ENCODE measurements at places on chromosomes 11 and 22.

GRCh38 chr11:107801641-107802040 is 56.9 kb downstream of the SLC35F2 start:
- DNase-seq: no peak

DNA sequence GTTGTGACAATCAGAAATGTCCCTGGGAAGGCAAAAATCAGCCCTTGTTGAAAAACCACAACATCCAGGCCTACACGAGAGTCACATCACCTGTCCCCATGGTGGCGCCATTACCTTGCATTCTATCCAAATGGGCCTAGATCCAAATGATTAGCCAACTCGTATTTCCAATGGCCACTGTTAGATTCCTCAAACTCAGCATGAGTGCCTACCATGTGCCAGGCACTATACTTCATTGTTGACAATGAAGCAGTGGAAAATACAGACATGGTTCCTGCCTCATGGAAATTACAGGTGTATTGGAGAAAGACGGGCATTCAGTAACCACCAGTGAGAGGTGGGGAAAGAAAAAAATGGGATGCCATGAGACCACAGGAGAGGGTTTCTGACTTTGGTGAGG is 29.8 kb upstream of the CREB3L1 start:
- peak; percentile 53 for DNase-seq

DNA sequence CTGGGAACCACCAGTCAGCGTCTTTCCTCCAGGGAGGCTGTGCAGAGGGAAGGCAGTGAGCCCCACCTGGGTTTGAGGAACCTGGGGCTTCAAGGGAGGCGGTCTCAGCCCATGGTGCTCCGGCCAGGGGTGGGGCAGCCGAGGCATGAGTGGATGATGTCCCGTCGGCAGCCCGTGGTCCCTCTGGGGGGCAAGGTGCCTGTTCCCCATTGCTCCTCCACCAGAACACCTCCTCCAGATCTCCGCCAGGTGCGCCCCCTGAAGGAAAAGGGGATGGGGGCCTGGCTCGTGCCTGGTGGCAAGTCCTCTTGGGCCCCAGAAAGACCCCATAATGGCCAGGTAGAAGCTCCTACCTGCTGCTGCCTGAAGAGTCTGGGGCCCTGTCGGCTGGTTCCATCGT is 94.1 kb downstream of the KCNQ1 start:
- DNase-seq: no peak

- no peak for DNase-seq
These were observed 61.7 kb downstream of the ME3 start for GRCh38 chr11:86610559-86611341.

GRCh38 chr11:119192111-119192510 is 6.8 kb downstream of the NHERF4 start:
- DNase-seq: no peak

DNA sequence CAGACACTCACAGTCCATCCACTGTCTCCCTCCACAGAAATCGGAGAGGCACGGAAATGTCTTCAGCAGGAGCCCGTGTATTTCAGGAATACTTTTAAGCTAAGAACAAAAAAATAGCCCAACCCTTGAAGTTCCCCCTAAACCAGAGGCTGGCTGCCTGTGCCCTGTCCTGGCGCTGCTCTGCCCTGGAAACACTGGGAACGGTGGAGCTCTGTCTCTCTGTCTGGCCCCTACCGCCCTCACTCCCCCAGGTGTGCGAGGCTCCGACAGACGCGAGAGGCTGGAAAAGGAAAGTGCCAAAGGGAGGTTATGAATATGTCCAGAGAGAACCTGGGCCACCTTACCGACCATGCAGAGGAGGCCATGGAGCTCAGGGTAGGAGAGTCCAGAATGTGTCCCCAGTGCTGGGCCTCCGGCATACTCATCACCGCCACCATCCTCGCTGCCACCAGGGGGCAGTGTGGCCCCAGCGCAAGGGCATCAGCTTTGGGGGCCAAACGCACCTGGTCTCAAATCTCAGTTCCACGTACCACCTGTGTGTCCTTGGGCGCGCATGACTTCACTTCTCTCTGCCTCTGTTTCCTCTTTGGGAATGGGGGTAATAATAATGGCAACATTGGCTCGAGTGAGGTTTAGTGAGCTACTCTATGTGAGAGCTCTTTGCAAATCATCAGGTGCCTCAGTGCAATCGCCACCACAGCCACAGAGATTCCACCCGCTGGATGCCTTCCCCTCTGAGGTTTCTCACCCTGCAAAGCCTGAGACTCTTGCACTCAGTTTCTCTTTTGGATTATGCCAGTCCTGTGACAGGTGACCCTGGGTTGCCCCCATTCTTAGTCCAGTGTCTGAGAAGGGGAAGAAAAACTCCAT is 10.4 kb upstream of the SLCO2B1 start:
- DNase-seq: peak; percentile 63

DNA sequence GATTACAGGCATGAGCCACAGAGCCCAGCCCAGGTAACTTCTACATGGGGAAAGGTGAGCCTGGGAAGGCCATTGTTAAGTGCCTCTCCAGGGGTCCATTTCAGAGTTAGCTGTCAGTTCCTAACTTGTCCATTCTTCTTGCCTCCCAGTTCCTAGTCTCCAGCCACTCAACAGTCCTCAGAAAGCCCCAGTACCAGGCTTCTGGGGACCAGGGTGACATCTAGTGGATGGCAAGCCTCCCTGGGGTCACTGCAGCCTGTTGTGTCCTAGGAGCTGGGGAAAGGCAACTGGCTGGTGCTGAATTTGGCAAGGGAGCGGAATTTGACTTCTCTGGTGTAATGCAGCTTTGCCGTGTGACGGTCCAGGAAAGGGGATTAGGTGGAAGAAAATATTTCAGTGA is 2.1 kb downstream of the LGALS12 start:
- DNase-seq: no peak

- DNase-seq: no peak
These were observed 10.0 kb upstream of the MMP1 start for GRCh38 chr11:102807921-102808320.

GRCh38 chr11:33704240-33705002 is 3.8 kb upstream of the C11orf91 start:
- no peak for DNase-seq

DNA sequence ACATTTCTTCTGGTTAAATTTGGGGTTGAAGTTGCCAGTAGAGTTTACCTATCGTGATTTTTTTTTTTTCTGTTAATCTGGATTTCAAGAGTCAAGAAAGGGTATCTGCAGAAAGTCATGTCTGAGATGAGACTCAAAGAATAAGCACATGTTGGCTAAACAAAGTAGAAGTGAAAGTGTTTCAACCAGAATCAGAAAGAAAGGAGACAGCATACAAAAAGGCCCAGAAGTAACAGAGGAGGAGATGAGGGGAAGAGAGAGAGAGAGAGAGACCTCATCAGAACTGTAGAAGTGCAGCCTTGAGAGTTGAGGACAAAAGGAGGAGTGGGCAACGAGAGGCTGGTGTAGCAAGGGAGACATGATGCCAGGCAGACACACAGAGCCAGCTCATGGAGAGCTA is 54.9 kb downstream of the SVIP start:
- no peak for DNase-seq

GRCh38 chr11:124123622-124124021 is 8.4 kb downstream of the VWA5A start:
- DNase-seq: no peak

DNA sequence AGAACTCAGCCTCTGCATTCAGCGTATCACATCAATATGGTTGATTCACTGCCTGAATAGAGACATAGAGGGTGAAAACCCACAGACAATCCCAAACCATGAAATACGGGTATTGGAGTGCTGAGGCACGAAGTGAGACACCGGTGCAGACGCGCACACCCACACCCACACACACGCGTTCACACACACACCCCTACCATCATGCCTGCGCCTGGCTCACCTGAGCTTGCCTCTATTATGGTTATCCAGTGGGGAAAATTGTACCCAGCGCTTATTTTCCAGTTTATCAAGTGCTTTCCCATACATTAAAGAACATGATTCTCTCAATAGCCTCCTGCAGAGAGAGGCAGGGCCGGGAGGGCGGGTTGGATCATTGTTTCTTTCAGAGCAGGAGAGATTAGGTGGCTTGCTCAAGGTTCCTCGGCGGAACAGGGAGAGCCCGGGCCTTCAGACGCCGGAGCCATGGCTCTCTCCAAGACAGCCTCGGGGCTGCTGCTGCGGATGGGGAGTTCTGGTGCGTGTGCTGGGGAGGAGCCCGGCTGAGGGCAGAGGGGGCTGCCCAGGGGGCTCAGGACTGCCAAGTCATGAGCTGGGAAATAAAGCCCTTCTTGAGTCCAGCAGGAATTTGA is 78.9 kb upstream of the THY1 start:
- no peak for DNase-seq

DNA sequence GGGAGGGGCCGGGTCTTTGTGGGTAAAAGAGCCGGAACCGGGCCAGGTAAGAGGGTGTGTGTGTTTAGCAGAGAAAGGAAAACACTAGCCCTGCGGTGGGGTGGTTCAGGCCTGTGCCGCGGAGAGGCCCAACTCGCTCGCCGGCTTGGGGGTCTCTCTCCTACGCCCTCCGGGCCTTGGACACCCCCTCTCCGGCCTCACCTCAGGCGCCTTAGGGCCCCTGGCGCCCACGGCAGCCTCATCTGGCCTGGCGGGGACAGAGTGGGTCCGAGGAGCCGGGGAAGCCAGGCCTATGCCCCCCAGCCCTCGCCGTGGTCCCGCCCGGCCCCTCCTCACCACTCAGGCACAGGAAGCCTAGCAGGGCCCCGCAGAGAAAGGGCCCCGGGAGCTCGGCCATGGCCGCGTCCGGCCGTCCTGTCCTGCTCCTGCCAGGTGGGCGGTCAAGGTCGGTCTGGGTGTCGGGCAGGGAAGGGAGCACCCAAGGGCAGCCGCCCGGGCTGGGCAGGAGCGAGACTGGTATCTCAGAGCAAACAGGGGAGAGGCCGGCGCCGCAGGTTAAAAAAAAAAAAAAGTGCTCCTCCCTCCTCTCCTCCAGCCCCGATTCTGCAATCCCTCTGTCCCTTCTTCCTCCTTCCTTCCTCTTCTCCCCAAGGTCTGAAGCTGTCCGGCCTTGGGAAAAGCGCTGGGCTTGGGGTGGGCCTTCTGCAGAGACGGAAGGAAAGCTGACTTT is at the start of gene VSIG2:
Gene VSIG2, minus strand, starts transcription at position 515 of the 730 bp plus-strand sequence. Its CDS starts 118 bp downstream, at position 397.
- DNase-seq: no peak

DNA sequence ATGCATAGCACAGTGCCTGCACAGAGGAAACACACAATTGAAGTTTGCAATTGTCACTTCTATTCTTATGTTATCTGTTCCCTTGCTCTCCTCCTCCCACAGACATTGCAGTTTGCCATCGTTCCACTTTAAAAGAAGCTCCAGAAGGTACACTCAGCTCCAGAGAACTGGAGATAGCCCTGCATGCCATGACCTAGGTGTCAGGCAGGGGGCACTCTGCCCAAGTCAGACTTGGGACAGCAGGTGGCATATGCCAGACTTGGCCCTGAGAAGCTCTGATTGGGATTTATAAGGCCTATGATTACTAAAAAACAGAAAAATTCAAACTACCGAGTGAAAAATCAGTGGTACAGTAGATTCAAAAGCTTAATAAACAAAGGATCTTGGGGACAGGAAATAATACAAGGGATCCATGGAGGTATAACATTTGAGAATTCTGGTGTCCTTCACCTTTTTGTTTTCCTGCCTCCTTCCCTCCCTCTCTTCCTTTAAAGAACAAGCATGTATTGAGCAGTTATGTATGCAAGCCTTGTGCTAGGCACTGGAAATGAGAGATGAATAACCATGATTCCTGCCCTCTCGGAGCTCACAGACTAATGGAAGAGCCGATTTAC is 40.0 kb downstream of the TENM4 start:
- DNase-seq: no peak

DNA sequence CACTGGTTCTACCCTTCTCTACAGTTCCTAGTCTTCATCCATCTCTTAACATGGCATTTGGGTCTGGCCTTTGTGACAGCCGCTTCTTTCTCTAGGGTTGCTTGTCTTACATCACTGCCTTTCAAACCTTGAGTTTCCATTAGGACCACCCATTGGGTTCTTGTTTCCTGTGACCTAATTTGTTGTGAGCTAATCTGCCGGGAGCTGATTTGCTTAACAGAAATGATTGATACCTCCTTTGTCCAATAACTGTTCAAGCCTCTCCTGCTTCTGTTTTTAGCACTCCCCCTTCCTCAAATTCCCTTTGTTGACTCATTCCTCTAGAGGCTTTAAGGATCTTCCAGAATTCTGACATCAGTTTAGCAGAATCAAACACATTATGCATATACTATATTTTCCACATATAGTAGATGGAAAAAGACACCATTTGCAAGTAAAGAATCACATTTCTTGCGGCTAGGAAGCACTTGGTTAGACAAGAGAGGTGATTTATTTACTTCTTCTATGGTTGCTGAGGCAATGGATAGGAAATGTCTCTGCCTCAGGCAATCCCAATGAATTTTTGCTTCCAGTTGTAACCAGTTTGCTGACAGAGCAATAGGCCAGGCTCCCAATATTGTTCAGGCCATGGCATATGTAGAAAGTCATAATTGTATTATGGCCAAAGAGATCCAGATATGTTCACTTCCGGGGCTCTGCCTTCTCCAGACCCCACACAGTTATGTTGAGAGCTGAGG is 130.7 kb downstream of the SNX19 start:
- DNase-seq: no peak

GRCh38 chr11:43944761-43945311 is 2.4 kb downstream of the C11orf96 start:
- DNase-seq: peak; percentile 71

- DNase-seq: no peak
These were observed 150.7 kb downstream of the CCDC34 start for GRCh38 chr11:27212248-27212780.

GRCh38 chr22:36274531-36274930 is 21.6 kb downstream of the APOL1 start:
- no peak for DNase-seq

DNA sequence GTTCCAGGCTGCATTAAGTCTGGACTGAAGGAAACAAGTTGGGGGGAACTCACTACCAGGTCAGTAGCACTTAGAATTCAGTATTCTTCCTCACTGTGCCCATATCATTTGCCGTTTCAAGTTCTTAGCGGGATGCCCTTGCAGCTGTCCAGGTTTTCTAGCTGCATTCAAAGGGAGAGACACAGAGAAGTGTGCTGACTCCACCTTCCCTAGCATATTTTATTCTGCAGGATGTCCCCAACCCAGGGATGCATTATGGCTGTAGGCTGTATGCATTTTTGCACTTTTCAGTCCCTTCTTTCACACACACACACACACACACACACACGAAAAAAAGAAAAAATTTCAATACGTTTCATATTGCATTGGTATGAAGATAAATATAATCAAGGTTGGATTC is 35.8 kb upstream of the MAPK1 start:
- no peak for DNase-seq

DNA sequence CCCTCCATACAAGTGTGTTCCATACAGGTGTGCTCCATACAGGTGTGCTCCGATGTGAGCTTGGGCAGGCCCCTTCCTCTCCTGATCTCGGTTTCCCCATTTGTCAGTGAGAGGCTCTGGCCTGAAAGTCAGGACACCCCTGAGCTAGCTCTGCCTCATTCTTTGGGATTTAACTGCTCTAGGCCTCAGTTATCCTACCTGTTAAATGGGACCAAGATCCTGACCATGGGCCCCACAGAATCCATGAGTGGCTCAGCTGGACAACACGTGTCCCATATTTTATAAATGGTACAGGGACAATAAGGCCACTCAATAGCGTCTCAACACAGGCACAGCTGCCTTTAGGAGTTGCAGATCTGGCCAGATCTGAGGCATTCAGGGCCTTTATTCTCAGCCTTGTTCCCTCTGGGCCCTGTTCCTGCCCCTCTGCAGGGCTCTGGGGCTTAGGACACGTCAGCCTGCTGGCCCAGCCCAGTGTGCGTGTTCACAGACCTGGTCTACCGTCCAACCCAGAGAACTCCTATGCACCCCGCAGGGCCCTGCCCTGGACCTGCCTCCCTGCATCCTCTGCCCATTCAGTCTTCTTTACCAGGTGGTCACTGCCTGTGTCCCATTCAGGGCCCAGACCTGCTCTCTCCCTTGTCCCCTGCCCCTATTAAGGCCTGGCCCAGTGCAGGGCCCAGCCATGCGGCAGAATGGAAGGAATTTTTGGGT is 18.9 kb upstream of the IGLL1 start:
- no peak for DNase-seq
